Pulmonary artery endothelial cell (primary cell): ENCODE measurements at places on chromosomes 12 and 14. TPM values are rescaled to one million over a fixed set of nuclear protein-coding genes. Genes with fewer than 3 reads are reported as not detected.

NEUROD4 gene
- total RNA-seq: not detected in 2 replicates

CLEC6A gene
- total RNA-seq: not detected in 2 replicates

RASSF9 gene
- 0.67 and 0.92 TPM in 2 replicates for total RNA-seq

MYH6 gene
- not detected in 2 replicates for total RNA-seq

EPYC gene
- not detected in 2 replicates for total RNA-seq

EPS8 gene
- 35.0 and 45.1 TPM in 2 replicates for total RNA-seq

CERS5 gene
- 44.1 and 49.5 TPM in 2 replicates for total RNA-seq

EML1 gene
- 68.2 and 71.6 TPM in 2 replicates for total RNA-seq

TC2N gene
- 0.07 TPM in 1 of 2 replicates, not detected in the other for total RNA-seq

USP44 gene
- 0.53 and 1.1 TPM in 2 replicates for total RNA-seq

NPFF gene
- total RNA-seq: not detected in 2 replicates

OTX2 gene
- total RNA-seq: not detected in 2 replicates

PIANP gene
- not detected in 2 replicates for total RNA-seq

NPAS3 gene
- total RNA-seq: 0.07 TPM in 1 of 2 replicates, not detected in the other

STRN3 gene
- total RNA-seq: 60.2 and 63.2 TPM in 2 replicates

PLEKHH1 gene
- 0.14 and 0.26 TPM in 2 replicates for total RNA-seq

SLC6A13 gene
- total RNA-seq: not detected in 2 replicates

KRT8 gene
- 8.8 and 16.0 TPM in 2 replicates for total RNA-seq

KCNK10 gene
- 0.13 TPM in 1 of 2 replicates, not detected in the other for total RNA-seq

SMIM41 gene
- 0.07 and 0.21 TPM in 2 replicates for total RNA-seq
